Heart left ventricle (tissue), 16 donors: ENCODE measurements at places on chromosomes 16 and 17. TPM values are rescaled to one million over a fixed set of nuclear protein-coding genes. Genes with fewer than 3 reads are reported as not detected.

GAST gene
- not detected for total RNA-seq

- DNase-seq, result no peak
- H3K27me3 ChIP-seq, result no peaks in the 10 kb centered on the region
- H3K27ac ChIP-seq, result no peak overlapping the region
- no peaks in the 10 kb centered on the region for H3K4me1 ChIP-seq
- no peak overlapping the region for H3K4me3 ChIP-seq
- no peaks in the 10 kb centered on the region for H3K36me3 ChIP-seq
Measured at GRCh38 chr16:53629151-53629550, 74.5 kb downstream of the RPGRIP1L start.

DNA sequence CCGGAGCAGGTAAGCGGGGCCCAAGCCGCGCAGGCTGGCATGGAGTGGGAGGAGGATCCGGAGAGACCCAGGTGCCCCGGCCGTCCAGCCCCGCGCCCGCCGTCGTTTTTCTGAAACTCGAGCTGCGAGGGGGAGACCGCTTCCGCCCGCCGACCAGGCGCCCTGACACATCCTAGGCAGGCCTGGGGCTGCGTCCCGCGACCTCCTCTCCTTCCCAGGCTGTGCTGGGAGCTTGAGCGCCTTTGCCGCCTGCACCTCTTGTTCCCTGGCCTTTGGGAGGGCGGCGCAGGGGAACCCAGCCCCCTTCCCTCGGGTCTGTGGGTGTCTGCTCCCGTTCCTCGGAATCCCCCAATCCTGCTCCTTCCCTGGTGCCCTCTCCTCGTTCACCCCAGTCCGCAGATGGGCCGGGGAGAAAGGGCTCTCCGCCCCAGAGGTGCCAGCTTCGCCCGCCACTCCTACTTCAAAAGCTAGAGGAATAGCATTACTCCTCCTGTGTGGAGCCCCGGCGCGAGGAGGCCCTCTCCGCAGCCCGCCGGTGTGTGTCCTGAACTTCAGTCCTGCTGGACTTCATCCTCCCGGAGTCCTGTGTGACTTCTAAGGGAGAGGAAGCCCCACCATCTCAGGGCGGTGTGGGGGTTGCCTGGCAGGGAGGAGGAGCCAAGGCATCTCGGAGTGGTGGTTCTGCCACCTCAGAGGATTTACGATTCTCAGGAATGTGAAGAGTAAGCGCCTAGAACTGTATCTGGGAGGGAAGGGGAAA lies 1.0 kb downstream of the NHERF1 start:
- H3K4me1 ChIP-seq, result peaks cover 44% of the 10 kb centered on the region
- peak overlapping the region; percentile 84 for H3K27ac ChIP-seq
- H3K4me3 ChIP-seq, result peak overlapping the region; percentile 99
- no peak for DNase-seq

DNA sequence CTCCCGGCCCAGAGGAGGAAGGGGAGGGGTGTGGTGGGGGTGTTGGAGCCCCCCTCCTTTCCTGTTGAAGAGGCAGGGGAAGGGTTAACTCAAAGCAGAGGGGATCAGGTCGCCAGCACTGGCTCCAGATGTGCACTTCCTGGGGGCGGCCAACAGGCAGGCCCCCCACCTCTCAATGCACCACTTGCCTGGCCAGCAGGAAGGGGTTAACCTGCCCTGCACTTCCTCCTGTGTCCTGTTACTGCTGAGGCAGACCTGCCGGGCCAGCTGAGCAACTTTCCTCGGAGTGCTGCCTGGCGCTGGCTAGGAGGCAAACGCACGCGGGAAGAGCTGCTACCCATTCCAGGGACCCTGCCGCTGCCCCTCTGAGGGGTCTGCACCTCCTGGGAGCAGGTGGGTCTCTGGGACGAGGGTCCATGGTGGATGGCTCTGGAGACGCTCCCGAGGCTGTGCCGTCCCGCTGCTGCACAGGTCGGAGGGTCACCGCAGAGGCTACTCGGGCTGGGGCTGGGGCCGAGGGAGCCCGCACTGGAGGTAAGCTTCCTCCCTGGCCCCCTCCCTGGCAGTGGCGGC lies at the start of gene EPN3:
EPN3 (plus strand) TSS at position 284 of the 573 bp plus-strand sequence. CDS start 3,822 bp downstream, outside the sequence.
- peaks cover 31% of the 10 kb centered on the region for H3K27me3 ChIP-seq
- H3K4me1 ChIP-seq, result peaks cover 24% of the 10 kb centered on the region
- peak within 1 kb of the TSS; percentile 89 for H3K27ac ChIP-seq

GRCh38 chr17:72812823-72813222 lies 279.7 kb downstream of the SLC39A11 start:
- H3K27me3 ChIP-seq, result no peaks in the 10 kb centered on the region
- no peak for DNase-seq
- H3K4me1 ChIP-seq, result no peaks in the 10 kb centered on the region

KRT36 gene
- total RNA-seq, result not detected

GRCh38 chr17:19551591-19552148 lies 18.0 kb downstream of the SLC47A1 start:
- no peaks in the 10 kb centered on the region for H3K4me1 ChIP-seq
- no peak for DNase-seq
- H3K4me3 ChIP-seq, result no peak overlapping the region
- no peaks in the 10 kb centered on the region for H3K27me3 ChIP-seq

DNA sequence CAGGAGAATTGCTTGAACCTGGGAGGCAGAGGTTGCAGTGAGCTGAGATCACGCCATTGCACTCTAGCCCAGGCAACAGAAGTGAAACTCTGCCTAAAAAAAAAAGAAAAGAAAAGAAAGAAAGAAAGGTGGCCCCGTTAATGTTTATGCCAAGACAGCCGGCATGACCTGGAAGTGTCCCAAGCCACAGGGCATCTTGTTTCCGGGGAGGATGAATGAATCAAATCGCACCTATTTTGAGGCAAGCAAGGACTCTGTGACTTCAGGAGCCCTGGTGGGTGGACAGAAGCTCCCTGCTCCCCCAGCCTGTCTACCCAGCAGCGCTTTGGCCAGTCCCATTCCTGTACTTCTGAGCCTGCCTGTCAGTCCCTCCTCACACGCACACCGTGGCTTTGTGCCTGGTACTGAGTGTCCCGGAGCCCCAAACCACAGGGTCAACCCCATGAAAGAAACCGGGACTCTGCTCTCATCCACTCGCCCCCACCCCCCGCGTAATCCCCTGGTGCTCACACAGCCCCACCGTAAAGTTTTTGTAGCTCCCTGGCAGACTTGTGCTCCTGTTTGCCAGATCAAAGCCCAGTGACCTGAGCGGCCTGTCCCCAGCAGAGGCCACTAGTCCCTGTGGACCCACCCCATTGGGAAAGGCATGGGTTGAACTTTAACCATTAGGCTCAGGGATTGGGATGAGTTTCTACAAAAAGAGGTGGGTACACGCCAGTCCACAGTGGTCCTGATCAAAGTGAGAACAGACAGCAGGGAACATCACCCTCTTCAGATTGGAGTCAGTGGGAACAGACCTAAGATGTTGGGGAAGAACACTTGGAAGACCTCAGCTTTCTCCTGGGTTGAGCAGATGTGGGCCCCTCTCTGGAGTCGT lies 19.3 kb downstream of the CD2BP2 start:
- no peak for DNase-seq
- H3K27me3 ChIP-seq, result no peaks in the 10 kb centered on the region
- H3K27ac ChIP-seq, result peak overlapping the region; percentile 93
- H3K4me1 ChIP-seq, result peaks cover 9% of the 10 kb centered on the region

- no peaks in the 10 kb centered on the region for H3K4me1 ChIP-seq
- no peak for DNase-seq
- H3K27ac ChIP-seq, result no peak overlapping the region
- no peak overlapping the region for H3K4me3 ChIP-seq
Measured at GRCh38 chr17:34740565-34741520, 161.5 kb downstream of the TMEM132E start.

HSD11B2 gene
- 1.00 TPM for total RNA-seq

GRCh38 chr16:4231367-4231766 lies 10.5 kb downstream of the SRL start:
- H3K4me3 ChIP-seq, result no peak overlapping the region
- DNase-seq, result peak; percentile 51
- H3K27me3 ChIP-seq, result no peaks in the 10 kb centered on the region
- H3K4me1 ChIP-seq, result no peaks in the 10 kb centered on the region
- no peaks in the 10 kb centered on the region for H3K36me3 ChIP-seq

PRRT2 gene
- 1.5 TPM for total RNA-seq

DNA sequence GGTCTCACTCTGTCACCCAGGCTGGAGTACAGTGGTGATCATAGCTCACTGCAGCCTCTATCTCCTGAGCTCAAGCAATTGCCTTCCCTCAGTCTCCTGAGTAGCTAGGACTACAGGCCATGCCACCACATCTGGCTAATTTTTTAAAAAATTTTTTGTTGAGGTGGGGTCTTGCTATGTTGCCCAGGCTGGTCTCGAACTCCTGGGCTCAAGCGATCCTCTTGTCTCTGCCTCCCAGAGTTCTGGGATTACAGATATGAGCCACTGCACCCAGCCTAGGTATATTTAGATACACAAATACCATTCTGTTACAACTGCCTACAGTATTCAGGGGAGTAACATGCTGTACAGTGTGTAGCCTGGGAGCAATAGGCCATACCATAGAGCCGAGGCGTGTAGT lies 14.3 kb downstream of the POLR3E start:
- no peak for DNase-seq
- no peaks in the 10 kb centered on the region for H3K27me3 ChIP-seq
- H3K27ac ChIP-seq, result no peak overlapping the region
- no peak overlapping the region for H3K4me3 ChIP-seq

- no peak overlapping the region for H3K27ac ChIP-seq
- H3K36me3 ChIP-seq, result no peaks in the 10 kb centered on the region
- DNase-seq, result no peak
- H3K4me1 ChIP-seq, result peaks cover 4% of the 10 kb centered on the region
- no peaks in the 10 kb centered on the region for H3K27me3 ChIP-seq
- H3K4me3 ChIP-seq, result no peak overlapping the region
Measured at GRCh38 chr16:5064915-5065314, 841 bp downstream of the C16orf89 start.

DNA sequence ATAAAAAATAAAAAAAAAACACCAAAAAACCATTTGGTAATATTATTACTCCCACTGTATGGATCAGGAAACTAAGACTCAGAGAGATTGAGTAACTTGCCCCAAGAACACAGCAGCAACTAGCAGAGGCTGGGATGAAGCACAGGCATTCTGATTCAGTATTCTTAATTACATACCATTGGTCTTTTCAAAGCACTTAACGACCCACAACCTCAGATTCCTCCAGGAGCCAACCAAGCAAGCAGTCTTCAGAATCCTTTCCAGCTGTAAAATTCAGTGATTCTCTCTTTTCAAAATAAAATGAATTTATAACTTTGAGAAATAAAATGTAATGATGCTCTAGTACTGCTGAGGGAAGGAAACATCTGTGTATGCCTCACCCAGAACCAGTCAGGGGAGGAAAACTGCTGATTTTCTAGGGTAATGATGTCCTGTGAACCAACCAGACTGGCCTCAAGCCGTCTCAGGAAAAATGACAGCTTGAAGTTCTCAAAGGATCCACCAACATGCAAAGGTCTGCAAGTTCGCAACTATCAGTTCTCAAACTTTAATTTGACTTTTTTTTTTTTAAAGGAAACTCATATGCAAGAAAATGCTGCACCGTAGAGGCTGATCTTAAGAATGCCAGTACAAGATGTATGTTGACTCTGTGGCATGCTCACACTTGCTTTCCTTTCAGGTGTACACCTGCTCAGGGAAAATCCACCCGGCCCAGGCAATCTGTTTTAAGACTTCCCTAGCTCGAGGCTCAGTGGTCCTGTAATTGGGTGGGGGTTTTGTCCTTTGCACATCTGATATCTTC lies 9.0 kb downstream of the CUEDC1 start:
- no peaks in the 10 kb centered on the region for H3K36me3 ChIP-seq
- H3K4me3 ChIP-seq, result peak overlapping the region; percentile 50
- H3K27ac ChIP-seq, result peak overlapping the region; percentile 100
- H3K4me1 ChIP-seq, result peaks cover 94% of the 10 kb centered on the region

- H3K4me3 ChIP-seq, result no peak overlapping the region
- no peak overlapping the region for H3K27ac ChIP-seq
- DNase-seq, result no peak
Measured at GRCh38 chr17:64532409-64532808, 25.6 kb downstream of the CEP95 start.

DNA sequence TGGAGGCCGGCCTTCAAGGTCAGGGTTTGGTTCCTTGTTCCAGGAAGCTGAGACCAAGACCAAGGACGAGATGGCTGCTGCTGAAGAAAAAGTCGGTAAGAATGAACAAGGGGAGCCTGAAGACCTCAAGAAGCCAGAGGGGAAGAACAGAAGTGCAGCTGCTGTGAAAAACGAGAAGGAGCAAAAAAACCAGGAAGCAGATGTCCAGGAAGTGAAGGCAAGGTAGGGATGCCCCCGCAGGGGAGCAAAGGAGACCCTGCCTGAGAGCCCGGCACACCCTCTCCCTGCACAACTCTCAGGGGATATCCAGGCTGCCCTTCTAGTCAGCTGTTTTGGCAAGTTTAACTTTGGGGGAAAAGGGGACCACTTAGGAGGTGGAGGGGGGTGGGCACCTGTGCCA lies 29.0 kb downstream of the RNF213 start:
- DNase-seq, result no peak
- H3K4me3 ChIP-seq, result no peak overlapping the region
- no peak overlapping the region for H3K27ac ChIP-seq
- no peaks in the 10 kb centered on the region for H3K4me1 ChIP-seq

- H3K27me3 ChIP-seq, result no peaks in the 10 kb centered on the region
- peaks cover 27% of the 10 kb centered on the region for H3K4me1 ChIP-seq
- H3K4me3 ChIP-seq, result no peak overlapping the region
- no peak overlapping the region for H3K27ac ChIP-seq
- H3K36me3 ChIP-seq, result no peaks in the 10 kb centered on the region
- no peak for DNase-seq
Measured at GRCh38 chr17:81489998-81490992, 22.3 kb downstream of the ACTG1 start.

BRICD5 gene
- total RNA-seq, result 6.9 TPM

GRCh38 chr17:38542286-38542685 lies 63.5 kb downstream of the SRCIN1 start:
- no peaks in the 10 kb centered on the region for H3K36me3 ChIP-seq
- H3K27me3 ChIP-seq, result no peaks in the 10 kb centered on the region
- H3K4me1 ChIP-seq, result no peaks in the 10 kb centered on the region
- no peak overlapping the region for H3K27ac ChIP-seq
- H3K4me3 ChIP-seq, result no peak overlapping the region

GRCh38 chr17:79338152-79338551 lies 263.5 kb downstream of the ENGASE start:
- DNase-seq, result no peak
- no peaks in the 10 kb centered on the region for H3K4me1 ChIP-seq
- H3K4me3 ChIP-seq, result no peak overlapping the region

- no peaks in the 10 kb centered on the region for H3K4me1 ChIP-seq
- H3K27me3 ChIP-seq, result no peaks in the 10 kb centered on the region
- H3K36me3 ChIP-seq, result peaks cover 7% of the 10 kb centered on the region
- no peak overlapping the region for H3K27ac ChIP-seq
- DNase-seq, result no peak
- no peak overlapping the region for H3K4me3 ChIP-seq
Measured at GRCh38 chr17:66123163-66123562, 68.8 kb downstream of the CEP112 start.

SEPTIN1 gene
- total RNA-seq, result 1.5 TPM

GRCh38 chr17:18179196-18179595 lies 4.4 kb upstream of the ALKBH5 start:
- H3K27me3 ChIP-seq, result no peaks in the 10 kb centered on the region
- no peak overlapping the region for H3K27ac ChIP-seq
- H3K4me1 ChIP-seq, result peaks cover 13% of the 10 kb centered on the region
- H3K4me3 ChIP-seq, result no peak overlapping the region
- H3K36me3 ChIP-seq, result no peaks in the 10 kb centered on the region

TP53TG3 gene
- not detected for total RNA-seq
